ENCODE measurements at places on chromosomes 3 and 15. TPM values are rescaled to one million over a fixed set of nuclear protein-coding genes. Genes with fewer than 3 reads are reported as not detected.

Gene ARNT2
- total RNA-seq, result 18.3 TPM

Gene PAQR5
- 4.8 TPM for total RNA-seq

Gene SV2B
- under 0.01 TPM for total RNA-seq

Gene SETD2
- total RNA-seq, result 47.1 TPM

Gene HESX1
- total RNA-seq, result 0.65 TPM

Gene RASGRP1
- under 0.01 TPM for total RNA-seq

Gene C3orf22
- total RNA-seq, result not detected

Gene HHATL
- total RNA-seq, result not detected

Gene FAM107A
- total RNA-seq, result 0.13 TPM

Gene GNAT1
- not detected for total RNA-seq

Gene STARD9
- 4.5 TPM for total RNA-seq

Gene SNX33
- total RNA-seq, result 42.6 TPM

Gene ACKR2
- total RNA-seq, result 0.32 TPM

Gene ASB14
- total RNA-seq, result 0.11 TPM

Gene MYO5C
- total RNA-seq, result 1.2 TPM

Gene HTR3E
- total RNA-seq, result not detected

Gene SH3BP5
- total RNA-seq, result 35.0 TPM

Gene TEX9
- 13.5 TPM for total RNA-seq

Gene NR2E3
- total RNA-seq, result not detected

Gene SPINK8
- not detected for total RNA-seq

Gene TF
- 0.43 TPM for total RNA-seq

Gene EXD1
- total RNA-seq, result not detected

Gene STRIT1
- total RNA-seq, result not detected

Gene TICRR
- total RNA-seq, result 2.9 TPM

Gene LRIG1
- 33.2 TPM for total RNA-seq

Data from articular chondrocyte of knee joint (primary cell).